ENCODE measurements at places on chromosomes 3 and 15.

GRCh38 chr3:132804498-132804897 lies 82.3 kb upstream of the NPHP3 start:
- DNase-seq, result peak; percentile 15

DNA sequence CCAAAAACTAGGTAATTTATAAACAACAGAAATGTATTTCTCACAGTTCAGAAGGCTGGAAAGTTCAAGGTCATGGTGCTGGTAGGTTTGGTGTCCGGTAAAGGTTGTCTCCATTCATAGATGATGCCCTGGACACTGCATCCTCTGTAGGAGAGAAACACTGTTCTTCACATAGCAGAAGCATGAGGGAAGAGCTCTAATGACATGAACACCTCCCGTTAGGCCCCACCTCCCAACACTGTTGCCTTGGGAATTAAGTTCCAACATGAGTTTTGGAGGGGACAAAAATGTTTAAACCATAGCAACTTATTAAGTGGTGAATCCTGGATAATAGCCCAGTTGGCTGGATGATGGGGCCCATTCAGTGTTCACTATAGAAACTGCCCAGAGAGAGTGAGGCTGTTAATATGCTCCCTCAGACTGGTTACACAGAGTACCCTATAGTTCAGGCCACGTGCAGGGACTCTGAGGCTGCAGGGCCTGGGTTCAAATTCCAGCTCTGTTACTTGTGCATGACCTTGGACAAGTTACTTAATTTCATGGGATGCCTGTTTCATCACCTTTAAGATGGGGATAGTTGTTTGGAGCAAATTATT lies 37.0 kb downstream of the CCNL1 start:
- DNase-seq, result no peak

DNA sequence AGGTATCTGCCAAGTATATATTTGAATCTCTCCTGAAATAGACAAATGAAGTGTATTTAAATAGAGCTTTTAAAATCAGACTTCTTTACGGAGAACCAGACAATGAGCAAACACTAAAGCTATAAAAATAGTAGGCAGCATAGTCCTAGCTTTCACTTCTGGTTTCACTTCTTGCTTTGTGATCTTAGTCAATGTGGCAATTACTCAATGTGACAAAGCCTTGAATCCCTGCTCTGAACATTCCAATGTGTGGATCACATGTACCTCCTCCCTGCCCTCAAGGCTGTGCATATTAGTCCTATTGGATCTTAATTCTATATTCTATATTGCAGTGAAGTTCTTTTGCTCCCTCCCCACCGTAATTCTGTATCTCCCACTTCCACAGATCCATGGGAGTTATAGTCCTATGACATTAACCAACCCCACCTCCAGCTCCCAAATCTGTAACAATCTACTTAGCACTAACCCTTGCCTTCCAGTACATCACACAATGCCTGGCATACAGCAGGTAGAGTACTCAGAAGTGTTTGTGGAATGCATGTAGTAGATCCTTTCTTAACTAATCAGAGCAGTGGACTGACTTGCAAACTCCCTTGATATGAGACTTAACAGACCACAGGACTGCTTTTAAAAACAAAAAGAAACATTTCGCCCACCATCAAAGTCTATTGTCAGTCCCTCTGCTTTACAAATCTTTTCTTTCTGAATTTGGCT lies 24.3 kb upstream of the CP start:
- DNase-seq, result peak; percentile 37

DNA sequence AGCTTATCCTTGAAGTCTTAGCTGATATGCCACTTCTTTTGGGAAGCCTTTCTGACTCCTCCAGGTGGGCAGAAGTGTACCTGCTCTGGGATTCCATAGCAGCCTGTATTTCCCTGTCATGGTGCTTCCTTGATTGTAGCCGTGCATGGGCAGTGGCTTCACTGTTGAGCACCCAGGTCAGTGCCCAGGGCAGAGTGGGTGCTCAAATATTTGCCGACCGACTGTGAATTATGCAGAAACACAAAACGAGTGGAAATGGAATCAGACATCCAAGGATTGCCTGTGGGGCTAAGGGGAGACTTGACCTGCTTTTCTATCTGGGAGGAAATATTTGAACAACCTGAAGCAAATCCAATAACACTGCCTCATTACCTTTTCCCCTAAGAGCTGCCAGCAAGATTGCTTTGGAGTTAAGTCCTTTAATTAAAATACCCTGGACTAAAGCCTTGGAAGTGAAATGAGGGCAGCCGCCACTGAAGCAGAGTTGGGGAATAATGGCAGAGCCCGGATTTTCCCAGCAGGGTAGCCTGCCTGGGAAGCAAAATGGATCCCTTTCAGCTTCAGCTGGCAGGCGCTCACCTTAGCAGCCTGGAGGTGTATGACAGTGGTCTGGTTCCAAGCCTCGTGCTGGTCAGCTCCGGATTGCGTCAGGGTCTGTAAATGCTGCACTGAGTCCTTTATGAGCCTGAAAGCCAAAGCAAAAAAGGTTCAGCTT lies 14.9 kb downstream of the ACOX2 start:
- no peak for DNase-seq

DNA sequence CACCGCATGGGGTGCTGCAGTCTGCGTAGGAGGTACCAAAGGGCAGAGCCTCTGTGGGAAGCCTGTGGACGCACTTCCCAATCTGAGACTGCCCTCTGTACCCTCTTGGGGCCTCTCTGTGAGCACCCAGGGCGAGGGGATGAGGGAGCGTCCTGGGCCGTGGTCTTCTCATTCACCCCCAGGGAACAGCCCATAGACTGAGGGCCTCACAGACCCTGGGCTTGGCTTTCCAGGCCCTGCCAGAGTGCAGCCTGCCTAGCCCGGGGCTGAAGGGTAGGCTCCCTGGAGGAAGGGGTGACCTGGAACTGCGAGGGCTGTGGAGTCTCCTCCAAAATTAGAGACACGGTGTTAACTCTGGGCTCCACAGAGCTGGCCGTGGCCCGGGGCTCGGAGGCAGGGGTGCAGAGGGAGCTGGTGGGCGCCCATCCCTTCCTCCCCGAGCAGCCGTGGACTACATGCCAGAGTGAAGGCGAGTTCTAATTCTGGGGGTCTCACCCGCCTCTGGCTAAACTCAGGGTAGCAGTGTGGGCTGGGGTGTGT lies 468 bp upstream of the SPTBN5 start:
- DNase-seq, result no peak

DNA sequence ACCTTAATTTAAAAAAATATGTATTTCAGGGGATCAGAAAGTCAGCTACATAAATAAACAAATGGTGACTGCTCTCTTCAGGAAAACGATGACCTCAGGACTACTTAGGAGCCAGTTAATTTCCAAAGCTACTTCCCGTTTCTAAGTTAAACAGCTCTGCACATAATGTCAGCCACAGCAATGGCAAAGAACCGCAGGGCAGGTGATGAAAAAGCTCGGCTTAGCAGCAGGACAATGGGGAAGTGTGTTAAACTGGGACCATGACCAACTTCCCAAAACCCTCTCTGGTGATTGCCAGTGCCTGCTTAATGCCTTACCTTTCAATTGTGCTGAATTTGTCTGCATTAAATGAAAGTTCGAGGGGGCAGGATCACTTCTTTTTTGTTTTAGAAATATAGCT lies 258.9 kb downstream of the FHIT start:
- DNase-seq, result no peak

DNA sequence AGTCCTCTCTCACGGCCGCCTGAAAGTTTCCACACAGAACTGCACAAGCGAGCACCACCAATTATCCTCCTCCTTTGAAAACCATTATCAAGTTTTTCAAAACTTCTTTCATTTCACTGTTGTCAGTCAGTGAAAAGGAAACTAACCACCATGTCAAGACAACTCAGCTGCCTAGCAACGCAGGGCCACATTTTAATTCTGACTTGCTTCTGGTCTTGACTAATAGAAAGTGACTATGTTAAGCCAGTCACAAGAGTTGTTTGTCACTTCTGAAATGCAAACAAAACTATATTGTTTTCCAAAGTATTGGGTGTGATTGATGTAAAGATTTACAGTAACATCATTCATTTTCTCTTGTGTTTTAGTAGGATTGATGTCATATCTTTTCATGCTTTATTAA lies 612.8 kb upstream of the AGTR1 start:
- DNase-seq, result no peak

GRCh38 chr3:32681811-32682210 lies 3.2 kb upstream of the CNOT10 start:
- DNase-seq, result no peak

GRCh38 chr15:68986322-68986721 lies 28.2 kb upstream of the NOX5 start:
- no peak for DNase-seq
